ENCODE measurements at places on chromosomes 12 and 14. TPM values are rescaled to one million over a fixed set of nuclear protein-coding genes. Genes with fewer than 3 reads are reported as not detected.

NFATC4 gene
- 0.23 TPM for total RNA-seq

KCNC2 gene
- not detected for total RNA-seq

KRT6C gene
- 0.19 TPM for total RNA-seq

DNA sequence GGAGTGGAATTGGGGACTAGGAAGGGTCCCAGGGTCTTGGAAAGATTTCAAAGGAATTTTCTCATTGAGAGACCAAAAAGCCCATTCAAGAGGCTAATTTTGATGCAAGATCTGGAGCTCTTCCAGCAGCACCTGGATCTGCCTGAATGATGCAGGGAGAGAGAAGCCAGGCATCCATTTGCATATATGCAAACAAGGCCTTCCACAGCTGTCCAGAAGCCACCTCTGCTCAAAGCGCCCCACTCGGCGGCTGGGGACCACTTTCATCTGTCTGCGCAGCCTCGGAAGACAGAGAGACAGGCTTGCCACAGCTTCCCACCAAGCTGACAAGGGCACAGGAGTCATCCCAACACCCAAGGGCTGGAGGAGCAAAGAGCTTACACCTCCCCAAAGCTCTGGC, 295.6 kb downstream of the DPF3 start:
- no peaks in the 10 kb centered on the region for H3K4me1 ChIP-seq
- H3K36me3 ChIP-seq = no peaks in the 10 kb centered on the region
- H3K4me3 ChIP-seq = no peak overlapping the region
- no peak for DNase-seq
- H3K27me3 ChIP-seq = peaks cover 11% of the 10 kb centered on the region

DNA sequence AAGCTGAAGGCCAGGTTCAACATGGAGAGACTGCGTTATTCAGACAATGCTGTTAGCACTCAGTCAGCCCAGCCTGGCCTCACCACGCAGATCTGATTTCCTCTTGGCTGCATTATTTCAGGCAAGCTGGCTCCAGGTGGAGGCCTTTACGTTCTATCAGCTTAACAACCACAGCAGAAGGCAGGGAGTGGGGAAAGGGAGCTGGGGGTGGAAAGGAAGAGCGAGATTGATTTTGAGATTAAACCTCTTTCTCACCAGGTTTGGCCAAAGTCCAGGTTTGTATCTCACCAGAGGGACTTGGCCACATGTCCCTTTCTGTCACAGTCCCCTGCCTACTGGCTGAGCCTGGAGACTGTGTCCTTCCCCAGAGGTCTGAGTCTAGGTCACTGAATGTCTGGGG, 543.7 kb upstream of the TMEM132C start:
- no peaks in the 10 kb centered on the region for H3K27me3 ChIP-seq
- no peaks in the 10 kb centered on the region for H3K4me1 ChIP-seq
- no peak for DNase-seq
- H3K27ac ChIP-seq = no peak overlapping the region
- no peak overlapping the region for H3K4me3 ChIP-seq

All from MCF 10A (cell line).